ENCODE measurements at places on chromosomes 5 and 9. TPM values are rescaled to one million over a fixed set of nuclear protein-coding genes. Genes with fewer than 3 reads are reported as not detected.
A peak's percentile ranks its signal among the peaks of the same experiment; 100 is the strongest.

DNA sequence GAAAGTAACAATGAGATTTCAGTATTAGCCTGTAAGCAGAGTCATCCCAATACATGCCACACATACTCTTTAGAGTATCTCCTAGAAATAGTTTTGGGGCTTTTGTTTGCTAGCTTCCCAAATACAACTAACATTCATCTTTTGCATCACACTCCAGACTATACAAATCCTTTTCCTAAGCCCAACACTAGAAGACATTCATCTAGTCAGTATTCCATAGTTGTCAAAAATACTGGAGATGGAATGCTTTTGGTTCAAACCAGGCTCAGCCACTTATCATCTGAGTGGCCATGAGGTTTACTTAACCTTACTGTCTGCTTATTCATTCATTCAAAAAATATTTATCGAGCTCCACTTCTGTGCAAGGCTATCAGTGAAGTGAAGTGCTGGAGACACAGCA lies 205.1 kb upstream of the SGCD start:
- no peak for DNase-seq

DNA sequence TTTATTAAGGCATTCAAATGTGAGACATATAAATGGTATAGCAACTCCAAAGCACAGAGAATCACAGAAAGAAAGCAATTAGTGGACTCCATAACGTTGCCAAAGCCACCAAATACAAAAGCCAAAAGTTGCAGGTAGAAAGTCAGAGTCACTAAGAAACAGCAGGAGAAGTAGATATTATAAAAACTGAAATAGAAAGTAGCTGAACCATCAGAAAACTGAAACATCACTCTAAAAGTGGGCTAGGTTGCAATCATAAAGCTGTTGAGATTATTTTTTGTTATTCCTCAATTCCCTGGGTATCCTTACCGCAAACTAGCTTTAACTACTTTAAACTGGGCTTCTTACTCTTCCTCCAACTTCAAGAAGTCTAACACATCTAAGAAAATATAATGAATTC lies 108.1 kb upstream of the ARRDC3 start:
- DNase-seq, result no peak

DNA sequence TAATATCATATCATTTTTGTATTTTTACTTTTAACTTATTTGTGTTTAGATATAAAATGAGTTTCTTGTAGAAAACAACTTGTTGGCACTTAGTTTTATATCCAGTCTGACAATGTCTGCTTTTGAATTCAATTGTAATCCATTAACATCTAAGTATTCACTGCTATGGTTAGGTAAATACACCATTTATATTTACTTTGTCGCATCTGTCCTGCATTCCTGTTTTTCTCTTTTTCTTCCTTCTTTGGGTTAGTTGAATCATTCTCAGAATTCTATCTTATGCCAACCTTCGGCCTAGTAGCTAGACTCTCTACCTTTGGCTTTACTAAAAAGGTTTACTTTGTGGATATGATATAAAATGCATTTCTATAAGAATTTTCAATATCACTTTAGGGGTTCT lies 107.6 kb downstream of the PLCXD3 start:
- DNase-seq, result no peak

GRCh38 chr5:99331061-99331460 lies 402.3 kb upstream of the CHD1 start:
- DNase-seq, result no peak

DNA sequence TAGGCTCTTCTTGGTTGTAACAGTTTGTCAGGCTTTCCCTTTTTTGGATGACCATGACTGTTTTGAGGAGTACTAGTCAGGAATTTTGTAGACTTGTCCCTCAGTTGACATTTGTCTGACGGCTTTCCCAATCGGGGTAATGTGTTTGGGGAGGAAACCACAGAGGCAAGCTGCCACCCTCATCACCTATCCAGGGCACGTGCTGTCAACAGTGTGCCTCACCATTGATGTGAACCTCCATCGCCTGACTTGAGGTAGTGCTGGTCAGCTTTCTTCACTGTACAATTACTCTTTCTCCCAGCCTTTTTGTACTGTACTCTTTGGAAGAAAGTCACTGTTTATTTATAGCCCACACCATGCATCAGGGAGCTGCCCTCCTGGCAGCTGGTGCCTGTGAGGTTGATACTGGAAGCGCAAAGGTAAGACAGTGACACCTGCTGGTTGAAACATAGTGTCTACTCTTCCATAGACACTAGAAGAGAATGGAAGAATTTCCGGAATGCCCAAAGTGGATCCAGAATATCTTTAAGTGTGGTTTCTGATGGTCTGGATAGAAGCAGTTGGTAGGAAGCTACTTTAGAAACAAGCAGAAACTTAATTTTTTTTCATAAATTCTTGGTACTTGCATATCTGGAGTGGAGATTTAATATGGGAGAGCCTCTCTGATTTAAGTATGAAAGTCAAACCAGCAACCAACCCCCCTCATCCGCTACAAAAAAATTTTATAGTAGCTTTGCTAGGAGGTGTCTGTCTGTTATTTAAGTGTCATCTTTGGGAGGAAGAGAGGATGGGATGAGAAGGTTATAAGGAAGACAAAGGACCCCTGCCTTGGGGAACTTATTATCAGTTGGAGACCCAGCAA lies 69.3 kb downstream of the SNX30 start:
- no peak for DNase-seq

DNA sequence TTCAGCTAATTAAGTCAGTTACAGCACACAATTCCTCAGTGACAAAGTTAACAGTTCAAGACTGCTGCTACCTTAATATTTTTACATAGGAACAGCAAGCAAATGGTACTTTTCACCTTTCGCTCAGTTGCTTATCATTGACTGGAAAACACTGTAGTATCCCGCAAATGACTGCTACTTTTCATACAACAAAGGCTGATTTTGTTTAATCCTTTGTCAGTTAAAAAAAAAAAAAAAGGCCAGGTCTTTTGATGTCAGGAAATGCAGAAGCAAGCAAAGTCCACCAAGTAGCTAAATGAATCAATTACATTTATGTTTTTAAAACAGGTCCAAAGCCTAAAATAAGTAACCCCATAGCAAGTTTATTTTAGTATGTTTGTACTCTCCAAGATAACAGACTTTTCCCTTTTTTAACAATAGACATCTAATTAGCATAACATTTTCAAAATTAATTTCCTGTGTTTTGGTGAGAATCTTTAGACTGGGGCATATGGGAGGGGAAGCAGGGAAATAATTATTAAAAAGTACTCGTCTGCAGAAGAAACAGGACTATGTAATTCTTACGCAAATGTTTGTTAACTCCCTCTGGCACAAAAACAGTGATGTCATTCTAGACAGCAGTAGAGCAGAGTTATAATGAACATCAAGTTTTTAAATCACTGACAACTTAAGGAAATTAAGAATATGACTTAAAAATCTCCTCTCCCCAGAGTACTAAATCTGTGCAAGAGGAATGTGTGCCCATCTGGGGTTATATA lies 9.6 kb downstream of the PFDN1 start:
- no peak for DNase-seq

- no peak for DNase-seq
Measured at GRCh38 chr9:84879631-84880030, 210.1 kb downstream of the NTRK2 start.

DNA sequence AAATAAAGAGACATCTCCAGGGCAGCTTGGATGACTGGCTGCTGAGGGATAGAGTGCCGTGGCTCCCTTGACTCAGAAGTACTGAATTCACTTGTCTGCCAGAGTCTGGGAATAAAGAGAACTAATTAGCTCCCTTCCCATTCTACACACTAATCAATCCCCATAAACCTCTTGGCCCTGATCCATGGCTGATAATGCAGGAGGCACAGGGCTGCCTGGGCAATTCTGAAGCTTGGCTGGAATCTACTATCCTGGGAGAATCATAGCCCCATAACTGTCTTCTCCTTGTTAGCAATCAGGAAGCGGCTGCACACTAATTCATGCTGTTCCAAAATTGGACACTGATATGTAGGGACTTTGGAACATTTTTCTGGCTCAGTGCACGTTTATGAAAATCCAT lies 197.7 kb downstream of the PTTG1 start:
- no peak for DNase-seq

DNA sequence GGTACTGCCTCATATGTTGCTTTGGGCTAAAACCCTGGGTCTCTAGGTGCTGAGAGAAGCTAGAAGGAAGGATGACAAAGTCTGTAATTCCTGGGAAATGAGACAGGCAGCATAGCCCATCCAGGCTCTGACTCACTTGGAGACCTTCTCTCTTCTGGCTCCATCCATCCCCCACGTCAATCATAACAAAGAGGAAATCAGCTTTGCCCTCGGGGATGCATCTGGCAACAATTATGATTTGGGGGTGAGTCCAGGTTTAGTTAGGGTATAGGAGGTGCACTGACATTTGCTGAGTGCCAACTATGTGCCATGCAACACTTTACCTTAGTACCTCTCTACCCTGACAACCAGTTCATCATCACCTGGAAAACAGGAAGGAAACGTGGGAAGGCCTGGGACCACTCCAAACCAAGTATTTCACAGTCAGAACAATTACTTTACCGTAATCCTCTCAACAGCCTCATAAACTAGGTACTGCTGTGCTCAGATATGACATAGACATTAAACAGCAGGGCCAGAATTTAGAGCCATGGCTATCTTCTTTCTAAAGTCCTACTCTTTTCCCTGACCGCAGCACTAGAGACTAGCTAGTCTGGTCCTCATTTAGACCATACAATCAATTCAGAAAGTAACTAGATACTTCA lies 39.1 kb upstream of the GZMA start:
- DNase-seq, result no peak

DNA sequence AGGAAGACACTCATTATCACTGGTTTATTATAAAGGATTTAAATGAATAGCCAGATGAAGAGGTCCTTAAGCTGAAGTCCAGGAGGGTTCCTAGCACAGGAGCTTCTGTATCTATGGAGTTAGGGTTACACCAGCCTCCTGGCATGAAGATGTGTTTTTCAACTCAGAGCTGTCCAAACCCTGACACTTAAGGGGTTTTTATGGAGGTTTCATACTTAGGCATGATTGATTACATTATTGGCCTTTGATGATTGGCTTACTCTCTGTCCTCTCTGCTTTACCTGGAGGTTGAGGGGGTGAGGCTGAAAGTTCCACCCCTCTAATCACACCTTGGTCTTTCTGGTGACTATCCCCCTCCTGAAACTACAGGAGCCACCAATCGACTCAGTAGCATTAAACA lies 84.9 kb upstream of the ZNF169 start:
- no peak for DNase-seq

GRCh38 chr9:77450085-77450475 lies 198.0 kb downstream of the GNA14 start:
- no peak for DNase-seq

DNA sequence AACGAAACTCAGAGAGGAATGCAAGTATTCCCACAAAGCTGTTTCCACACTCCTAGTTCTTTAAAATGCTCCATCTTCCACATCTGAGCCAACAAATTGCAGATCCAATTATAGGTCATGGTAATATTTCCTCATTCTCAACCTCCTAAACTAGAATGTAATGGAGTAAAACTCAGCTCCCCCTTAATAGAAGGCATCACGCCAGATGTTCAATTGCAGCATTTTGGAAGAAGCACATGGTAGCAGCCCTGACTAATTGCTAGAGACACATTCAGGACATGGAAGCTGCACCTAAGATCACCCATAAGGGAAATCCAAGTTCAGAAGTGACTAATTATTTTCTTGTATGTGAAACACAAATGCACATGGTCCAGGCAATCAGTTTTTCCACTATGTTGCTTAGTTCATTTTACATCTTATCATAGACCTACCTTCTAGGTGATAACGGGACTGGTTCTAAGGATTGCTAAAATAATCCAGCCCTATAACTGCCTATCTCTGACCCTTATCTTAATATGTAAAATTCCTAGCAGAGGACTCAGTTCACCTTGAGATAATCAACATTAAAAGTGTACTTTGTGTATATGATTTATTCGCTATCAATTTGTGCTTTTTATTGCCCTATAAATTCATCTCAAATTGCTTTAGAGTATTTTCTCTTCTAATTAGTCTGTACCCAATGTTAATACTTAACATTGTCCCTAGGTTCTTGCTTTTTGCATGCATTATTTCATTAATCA lies 75.1 kb downstream of the GABRB2 start:
- no peak for DNase-seq

GRCh38 chr9:112555844-112556482 lies 69.3 kb downstream of the KIAA1958 start:
- no peak for DNase-seq

- no peak for DNase-seq
Measured at GRCh38 chr9:104386425-104387069, 117.5 kb upstream of the OR13F1 start.

DNA sequence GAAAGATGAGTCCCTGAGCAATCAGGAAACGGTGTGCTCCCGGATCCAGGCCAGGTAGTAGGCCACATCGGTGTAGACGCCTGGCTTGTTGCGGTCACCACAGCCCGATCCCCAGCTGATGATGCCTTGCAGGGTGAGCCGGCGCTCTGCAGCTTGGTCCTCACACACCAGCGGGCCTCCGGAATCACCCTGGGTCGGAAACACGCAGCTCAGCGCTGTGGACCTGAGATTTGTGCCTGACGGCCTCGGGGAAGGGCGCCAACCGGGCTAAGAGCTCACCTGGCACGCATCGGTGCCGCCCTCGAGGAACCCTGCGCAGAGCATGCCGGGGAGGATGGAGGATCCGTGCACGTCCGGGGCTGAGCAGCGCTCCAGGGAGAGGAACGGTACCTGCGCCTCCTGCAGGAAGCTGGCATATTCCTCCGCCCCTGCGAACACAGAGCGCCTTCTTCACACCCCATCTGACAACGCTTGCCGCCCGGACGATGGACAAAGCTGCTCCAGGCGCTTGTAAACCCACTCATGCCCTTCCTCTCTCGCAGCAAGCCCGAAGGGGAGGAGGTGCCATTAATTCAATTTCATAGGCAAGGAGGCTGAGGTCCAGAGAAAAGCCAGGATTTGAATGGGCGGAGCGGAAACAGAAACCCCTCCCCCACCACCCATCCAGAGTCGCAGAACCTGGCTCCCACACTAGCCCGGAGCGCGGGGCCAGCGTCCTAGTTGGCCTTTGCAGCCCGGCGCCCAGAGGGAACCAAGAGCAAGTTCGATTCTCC lies 2.0 kb upstream of the PFN3 start:
- peak; percentile 67 for DNase-seq

GRCh38 chr5:40547994-40548575 lies 131.6 kb upstream of the PTGER4 start:
- no peak for DNase-seq

- DNase-seq, result no peak
Measured at GRCh38 chr5:94932259-94932658, 313.8 kb downstream of the SLF1 start.

Gene PCDHB16
- total RNA-seq, result 9.5 TPM

Gene PCDHB7
- 5.0 TPM for total RNA-seq

Gene IL9
- total RNA-seq, result not detected

Gene PCDHB9
- 3.7 TPM for total RNA-seq

Gene ZFR
- total RNA-seq, result 78.4 TPM

Gene BTNL9
- total RNA-seq, result 105 TPM

Gene SH2D3C
- 22.6 TPM for total RNA-seq

Gene ANGPTL2
- total RNA-seq, result 46.4 TPM

Gene SPATA31A3
- not detected for total RNA-seq

Gene QSOX2
- 7.5 TPM for total RNA-seq

Gene FREM1
- total RNA-seq, result 8.3 TPM

Gene TPPP
- 3.4 TPM for total RNA-seq

Gene IL13
- not detected for total RNA-seq

Gene C9orf153
- total RNA-seq, result 0.98 TPM

Measured in sciatic nerve (tissue), 2 donors.